GM10248 (cell line): ENCODE measurements at places on chromosomes 11 and 22.

DNA sequence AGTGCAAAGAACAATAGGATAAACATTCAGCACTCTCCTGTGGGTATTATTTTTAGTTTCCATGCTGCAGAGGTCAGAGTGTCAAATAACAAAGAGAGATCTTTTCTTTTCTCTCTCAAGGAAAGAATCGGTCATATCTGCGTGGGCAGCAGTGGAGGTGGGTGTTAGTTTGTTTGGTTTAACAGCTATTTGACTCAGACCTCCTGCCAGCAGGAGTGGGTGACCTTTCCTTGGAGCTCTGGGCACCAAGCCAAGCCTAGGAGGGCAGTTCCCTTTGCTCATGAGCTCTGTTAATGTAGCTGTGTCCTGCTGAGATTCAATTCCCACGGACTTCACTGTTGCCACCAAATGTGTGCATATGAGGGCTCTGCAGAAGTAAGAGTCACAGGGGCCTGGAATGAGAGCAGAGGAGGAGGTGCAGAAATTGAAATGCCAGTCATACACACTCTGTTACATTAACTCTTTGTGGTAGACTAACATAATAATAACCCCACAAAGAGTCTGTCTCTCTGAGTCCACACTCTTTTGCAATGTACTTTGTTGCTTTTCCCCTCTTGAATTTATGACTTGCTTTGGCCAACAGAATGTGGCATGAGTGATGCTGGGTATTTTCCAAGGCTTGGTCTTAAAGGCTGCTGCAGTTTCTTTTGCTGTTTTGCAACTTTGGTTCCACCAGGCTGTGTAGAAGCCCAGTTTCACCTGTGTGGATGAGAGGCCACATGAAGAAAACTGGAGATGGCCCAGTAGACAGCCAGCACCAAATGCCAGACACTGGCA is 76.0 kb upstream of the GRK3 start:
- DNase-seq = no peak

DNA sequence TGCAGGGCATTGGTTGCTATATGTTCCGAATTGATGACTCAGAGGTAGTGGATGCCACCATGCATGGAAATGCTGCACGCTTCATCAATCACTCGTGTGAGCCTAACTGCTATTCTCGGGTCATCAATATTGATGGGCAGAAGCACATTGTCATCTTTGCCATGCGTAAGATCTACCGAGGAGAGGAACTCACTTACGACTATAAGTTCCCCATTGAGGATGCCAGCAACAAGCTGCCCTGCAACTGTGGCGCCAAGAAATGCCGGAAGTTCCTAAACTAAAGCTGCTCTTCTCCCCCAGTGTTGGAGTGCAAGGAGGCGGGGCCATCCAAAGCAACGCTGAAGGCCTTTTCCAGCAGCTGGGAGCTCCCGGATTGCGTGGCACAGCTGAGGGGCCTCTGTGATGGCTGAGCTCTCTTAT is 5.4 kb upstream of the TTC36 start:
- no peak for DNase-seq

DNA sequence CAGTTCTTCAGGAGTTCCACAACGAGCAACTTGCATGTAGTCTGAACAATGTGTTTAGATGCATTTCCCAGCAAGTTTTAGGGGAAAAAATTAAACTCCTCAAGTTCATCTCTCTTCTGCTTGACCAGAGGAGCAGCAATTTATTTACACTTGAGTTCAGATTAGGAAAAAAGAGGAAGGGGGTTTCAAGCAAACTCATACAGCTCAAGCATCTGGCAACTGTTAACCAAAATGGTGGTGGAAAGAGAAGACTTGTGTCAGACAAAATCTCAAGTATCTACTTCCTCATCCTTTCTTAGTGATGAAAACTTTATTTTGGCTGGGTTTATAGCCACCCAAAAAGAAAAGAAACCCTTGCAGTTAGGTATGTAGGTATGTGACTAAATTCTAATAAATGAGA is 29.1 kb upstream of the PICALM start:
- DNase-seq = no peak

- no peak for DNase-seq
Observed at GRCh38 chr11:57368845-57369232, 12.1 kb downstream of the PRG3 start.

DNA sequence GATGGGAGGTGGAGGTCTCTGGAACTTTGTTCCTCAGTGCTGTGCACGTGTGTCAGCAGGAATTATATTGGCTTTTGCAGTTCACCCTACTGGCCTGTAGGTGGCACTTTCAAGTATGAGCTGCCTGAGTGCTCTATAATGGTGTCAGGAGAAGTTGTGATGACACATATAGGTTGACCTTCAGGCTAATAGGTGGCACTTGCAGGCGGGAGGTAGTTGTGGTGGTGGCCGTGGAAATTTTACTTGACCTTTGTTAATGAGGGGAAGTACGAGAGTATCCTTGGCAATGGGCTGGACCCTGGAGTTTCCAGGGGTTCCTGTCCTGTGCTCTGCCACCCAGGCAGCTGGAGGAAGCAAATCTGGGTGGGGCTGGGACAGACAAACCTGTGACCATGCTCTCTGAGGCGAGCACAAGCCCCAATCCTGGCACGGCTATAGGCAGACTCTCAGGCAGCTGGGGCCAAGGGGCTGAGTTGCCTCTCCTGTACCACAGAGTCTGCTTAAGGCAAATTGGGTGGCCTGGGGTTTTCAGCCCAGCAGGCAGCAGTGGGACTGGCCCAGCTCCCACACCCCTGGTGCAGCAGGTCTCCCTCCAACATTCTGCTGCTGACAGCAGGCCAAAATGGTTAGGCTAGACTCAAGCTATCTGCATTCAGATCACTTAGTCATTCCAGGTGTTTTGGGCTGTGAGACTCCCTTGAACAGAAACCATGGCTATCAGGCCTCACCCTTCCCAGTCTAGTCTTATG is 147.5 kb upstream of the CTSC start:
- DNase-seq = peak; percentile 57
